ENCODE measurements at places on chromosomes 1 and 21. TPM values are rescaled to one million over a fixed set of nuclear protein-coding genes. Genes with fewer than 3 reads are reported as not detected.

DNA sequence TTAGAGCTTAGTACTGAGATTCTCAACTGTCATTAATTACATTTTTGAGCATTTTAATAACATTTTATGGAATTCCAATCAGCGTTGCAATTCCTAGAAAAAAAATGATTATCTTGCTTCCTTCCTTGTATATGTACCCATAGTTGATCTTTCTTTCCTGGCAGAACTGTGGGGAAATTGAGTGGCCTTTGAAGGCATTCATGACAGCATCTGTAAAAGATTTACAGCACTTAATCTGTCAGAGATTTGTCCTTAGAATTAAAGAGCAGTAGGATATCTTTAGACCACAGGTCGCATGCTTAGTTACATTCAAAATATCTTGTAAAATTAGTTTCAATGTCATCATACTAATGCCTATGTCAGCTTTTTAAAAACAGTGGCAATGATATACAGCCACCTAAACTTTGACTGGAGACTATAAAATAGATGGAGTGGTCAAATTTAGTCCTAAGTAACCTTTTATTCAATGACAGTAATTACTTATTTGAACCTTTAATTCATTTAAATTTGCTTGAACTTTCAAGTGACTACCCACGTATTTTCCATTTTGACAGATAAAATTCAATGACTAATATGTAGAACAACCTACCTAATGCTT is 692.0 kb downstream of the NCAM2 start:
- no peak overlapping the region for H3K4me3 ChIP-seq
- DNase-seq, result no peak
- H3K27me3 ChIP-seq, result no peaks in the 10 kb centered on the region
- H3K36me3 ChIP-seq, result no peaks in the 10 kb centered on the region

DNA sequence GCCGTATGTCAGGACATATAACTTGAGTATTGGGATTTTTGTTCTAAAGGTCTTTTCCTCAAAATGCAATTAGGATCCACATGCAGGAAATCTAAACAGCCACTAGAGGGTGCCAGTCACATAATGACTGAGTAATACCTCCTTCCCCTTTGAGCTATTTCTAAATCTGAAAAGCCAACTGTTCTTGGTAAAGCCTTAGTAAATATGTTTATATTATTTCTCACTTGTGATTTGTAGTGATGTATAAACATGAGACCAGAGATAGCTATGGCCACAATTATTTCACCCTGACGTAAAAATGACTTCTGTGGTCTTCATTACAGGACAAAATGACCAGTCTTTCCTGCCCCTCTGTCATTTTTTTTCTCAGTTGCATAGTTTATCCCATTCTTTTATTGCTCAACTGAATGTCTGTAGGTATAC is 41.0 kb upstream of the DR1 start:
- no peaks in the 10 kb centered on the region for H3K36me3 ChIP-seq
- H3K27me3 ChIP-seq, result peaks cover 2% of the 10 kb centered on the region
- peaks cover 7% of the 10 kb centered on the region for H3K4me1 ChIP-seq
- no peak overlapping the region for H3K4me3 ChIP-seq
- peak; percentile 60 for DNase-seq

DNA sequence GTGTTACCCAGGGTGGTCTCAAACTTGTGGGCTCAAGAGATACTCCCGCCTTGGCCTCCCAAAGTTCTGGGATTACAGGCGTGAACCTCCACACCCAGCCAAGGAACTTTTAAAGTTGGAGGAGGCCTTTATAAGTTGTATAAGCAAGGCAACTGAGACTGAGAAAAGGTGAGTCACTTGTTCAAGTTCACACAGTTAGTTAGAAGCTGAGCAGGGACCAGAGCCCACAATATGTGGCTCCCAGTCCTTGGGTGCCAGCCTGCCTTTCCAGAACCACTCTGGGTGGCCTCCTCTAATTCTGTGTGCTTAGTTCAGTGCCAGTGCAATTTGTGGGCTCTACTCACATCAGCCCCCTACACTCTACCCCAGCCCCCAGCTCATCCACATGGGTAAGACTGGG is 3.7 kb downstream of the RAB25 start:
- H3K27ac ChIP-seq, result no peak overlapping the region
- peaks cover 14% of the 10 kb centered on the region for H3K4me1 ChIP-seq
- H3K27me3 ChIP-seq, result no peaks in the 10 kb centered on the region
- no peak overlapping the region for H3K4me3 ChIP-seq
- DNase-seq, result no peak
- H3K36me3 ChIP-seq, result no peaks in the 10 kb centered on the region

DNA sequence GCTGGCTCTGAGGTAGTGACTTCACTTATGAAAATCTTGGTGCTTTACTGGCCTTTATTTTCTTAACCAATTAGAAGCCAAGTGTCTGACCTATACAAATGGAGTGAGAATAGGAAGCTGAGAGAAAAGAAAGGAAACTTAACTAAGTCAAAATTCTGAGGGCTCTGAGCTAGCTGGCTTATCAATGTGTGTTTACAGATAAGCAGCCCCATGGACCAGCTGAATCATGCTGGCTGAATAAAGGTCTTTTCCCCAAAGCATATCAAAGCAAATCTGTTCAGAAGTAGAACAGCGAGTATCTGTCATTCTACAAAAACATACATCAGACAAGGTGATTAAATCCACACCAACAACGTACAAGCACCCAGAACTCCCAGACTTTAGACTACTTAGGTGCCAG is 117.2 kb downstream of the BRINP2 start:
- no peaks in the 10 kb centered on the region for H3K4me1 ChIP-seq
- H3K4me3 ChIP-seq, result no peak overlapping the region
- DNase-seq, result no peak
- H3K27ac ChIP-seq, result no peak overlapping the region
- H3K36me3 ChIP-seq, result no peaks in the 10 kb centered on the region
- no peaks in the 10 kb centered on the region for H3K27me3 ChIP-seq

- DNase-seq, result no peak
- H3K27ac ChIP-seq, result no peak overlapping the region
- H3K4me1 ChIP-seq, result no peaks in the 10 kb centered on the region
- no peaks in the 10 kb centered on the region for H3K36me3 ChIP-seq
These were observed 408.0 kb downstream of the LRRIQ3 start for GRCh38 chr1:73789965-73790364.

DNA sequence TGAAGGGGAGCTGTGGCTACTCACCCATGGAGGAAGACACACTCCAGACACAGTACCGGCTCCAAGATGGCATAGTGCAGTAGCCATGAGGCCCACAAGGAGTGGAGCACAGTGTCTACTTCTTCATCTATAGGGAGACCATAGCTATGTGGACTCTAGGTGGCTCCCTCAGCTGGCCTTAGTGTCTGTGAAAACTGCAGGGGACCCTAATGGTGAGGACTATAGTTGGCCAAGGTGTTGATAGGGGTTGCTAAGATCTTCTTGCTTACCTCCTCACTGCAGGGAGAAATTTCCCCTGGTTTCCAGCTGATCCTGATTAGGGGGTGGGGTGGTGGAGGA is 58.9 kb downstream of the DIPK1A start:
- H3K27me3 ChIP-seq, result no peaks in the 10 kb centered on the region
- peaks cover 20% of the 10 kb centered on the region for H3K36me3 ChIP-seq
- no peak overlapping the region for H3K4me3 ChIP-seq
- peaks cover 5% of the 10 kb centered on the region for H3K4me1 ChIP-seq
- DNase-seq, result no peak

ATP5PO gene
- total RNA-seq, result 186 TPM

DNA sequence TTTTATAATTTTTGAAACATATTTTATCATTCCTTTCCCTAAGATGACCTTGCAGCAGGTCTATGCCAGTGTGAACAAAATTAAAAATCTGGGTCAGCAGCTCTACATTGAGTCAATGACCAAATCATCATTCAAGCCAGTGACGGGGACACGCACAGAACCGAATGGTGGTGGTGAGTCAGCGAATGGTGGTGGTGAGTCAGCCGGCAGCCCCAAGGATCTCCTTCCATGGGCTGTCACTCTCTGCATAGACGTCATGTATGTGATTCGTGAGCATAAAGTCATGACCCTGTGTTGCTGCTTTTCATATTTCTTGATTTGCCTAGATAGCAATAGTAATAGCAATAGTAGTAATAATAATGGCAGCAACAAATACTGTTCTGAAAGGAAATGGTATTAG is 26.3 kb downstream of the PER3 start:
- H3K4me3 ChIP-seq, result no peak overlapping the region
- H3K27me3 ChIP-seq, result no peaks in the 10 kb centered on the region
- H3K36me3 ChIP-seq, result peaks cover 34% of the 10 kb centered on the region
- H3K4me1 ChIP-seq, result peaks cover 11% of the 10 kb centered on the region

DNA sequence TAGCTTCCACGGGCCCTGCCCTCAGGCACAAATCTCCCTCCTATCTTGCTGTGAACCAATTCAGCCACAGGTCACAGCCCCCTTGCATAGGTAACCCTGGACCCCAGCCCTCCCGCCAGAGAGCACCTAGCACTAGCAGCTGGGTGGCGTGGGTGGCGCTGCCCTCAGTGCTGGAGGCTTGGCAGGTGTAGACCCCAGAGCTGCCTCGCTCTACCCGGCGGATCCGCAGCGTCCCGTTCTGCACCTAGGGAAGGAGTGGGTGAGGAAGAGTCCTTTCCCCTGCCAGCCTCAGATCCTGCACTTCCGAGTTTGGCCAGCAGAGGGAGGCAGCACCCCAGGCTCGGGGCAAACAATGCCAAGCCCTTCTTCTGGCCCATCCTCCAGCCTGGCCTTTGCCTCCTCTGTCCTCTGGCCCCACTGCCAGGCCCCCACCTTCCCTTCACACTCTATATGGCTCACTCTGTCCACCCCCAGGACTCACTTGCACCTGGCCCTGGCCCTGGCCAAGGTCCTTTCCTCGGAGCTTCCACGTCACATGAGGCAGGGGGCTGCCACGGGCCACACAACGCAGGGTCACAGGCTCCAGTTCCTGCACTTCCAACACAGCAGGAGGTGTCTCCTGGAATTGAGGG is 9.0 kb downstream of the IGSF9 start:
- DNase-seq, result no peak
- peaks cover 7% of the 10 kb centered on the region for H3K4me1 ChIP-seq
- H3K27ac ChIP-seq, result no peak overlapping the region

C4BPA gene
- total RNA-seq, result not detected

GRCh38 chr1:161763522-161764098 is 2.5 kb upstream of the ATF6 start:
- peaks cover 26% of the 10 kb centered on the region for H3K4me1 ChIP-seq
- no peaks in the 10 kb centered on the region for H3K36me3 ChIP-seq
- H3K27ac ChIP-seq, result peak overlapping the region; percentile 44
- no peak for DNase-seq

- no peaks in the 10 kb centered on the region for H3K27me3 ChIP-seq
- no peak overlapping the region for H3K27ac ChIP-seq
- H3K36me3 ChIP-seq, result no peaks in the 10 kb centered on the region
- H3K4me1 ChIP-seq, result no peaks in the 10 kb centered on the region
- H3K4me3 ChIP-seq, result no peak overlapping the region
These were observed 793.7 kb upstream of the ADGRL2 start for GRCh38 chr1:81007024-81007423.

DNA sequence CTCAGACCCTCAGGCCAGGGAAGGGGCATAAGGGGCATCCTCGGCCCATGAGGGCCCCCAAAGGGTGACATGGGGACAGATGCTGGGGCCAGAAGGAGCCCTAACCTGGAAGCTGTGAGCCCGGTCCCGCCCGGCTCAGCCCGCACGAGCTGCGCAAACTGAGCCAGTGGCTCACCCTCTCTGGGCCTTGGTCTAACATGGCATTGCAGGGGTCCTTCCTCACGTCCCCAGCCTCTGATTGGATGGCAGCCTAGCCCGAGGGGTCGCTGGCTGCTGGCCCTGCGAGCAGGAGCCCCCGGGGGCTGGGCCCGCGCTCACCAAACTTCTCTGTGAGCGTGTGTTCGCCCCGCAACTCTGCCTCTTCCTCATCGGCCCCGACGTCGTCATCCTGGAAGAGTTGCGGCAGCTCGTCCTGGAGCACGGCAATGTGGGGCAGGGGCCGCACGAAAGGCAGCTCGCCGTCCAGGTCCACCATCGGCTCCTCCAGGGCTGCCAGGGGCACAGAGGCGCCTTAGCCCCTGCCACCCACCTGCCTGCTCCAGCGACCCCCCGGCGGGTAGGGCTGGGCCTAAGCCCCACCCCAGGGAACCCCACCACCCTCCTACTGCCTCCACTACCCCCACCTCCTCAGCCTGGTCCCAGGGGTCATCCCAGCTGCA is 54.4 kb downstream of the ARHGEF16 start:
- DNase-seq, result no peak
- H3K4me1 ChIP-seq, result peaks cover 9% of the 10 kb centered on the region
- peaks cover 1% of the 10 kb centered on the region for H3K27me3 ChIP-seq
- H3K36me3 ChIP-seq, result peaks cover 5% of the 10 kb centered on the region

GRCh38 chr1:203454986-203455471 is 20.6 kb upstream of the PRELP start:
- no peak overlapping the region for H3K27ac ChIP-seq
- peaks cover 33% of the 10 kb centered on the region for H3K27me3 ChIP-seq
- H3K4me3 ChIP-seq, result no peak overlapping the region
- DNase-seq, result no peak
- peaks cover 8% of the 10 kb centered on the region for H3K4me1 ChIP-seq

DNA sequence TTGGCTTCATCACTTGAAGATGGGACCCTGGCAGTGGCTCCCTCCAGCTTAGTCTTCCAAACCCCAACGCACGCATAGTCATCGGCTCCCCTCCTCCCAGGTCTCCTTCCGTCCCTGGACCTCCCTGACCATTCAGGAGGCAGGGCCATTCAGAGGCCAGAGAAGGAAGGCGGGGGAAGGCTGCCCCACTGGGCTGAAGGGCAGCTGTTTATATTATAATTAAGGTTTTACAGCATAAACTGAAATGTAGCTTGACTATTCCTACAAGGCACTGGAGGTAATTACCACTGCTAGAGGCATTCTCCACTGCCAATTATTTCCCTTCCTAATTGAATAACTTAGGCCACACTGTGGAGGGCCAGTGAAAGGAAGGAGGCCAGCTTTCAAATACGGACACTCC is 170.6 kb upstream of the PROX1 start:
- H3K27ac ChIP-seq, result no peak overlapping the region
- DNase-seq, result no peak
- no peaks in the 10 kb centered on the region for H3K36me3 ChIP-seq
- H3K27me3 ChIP-seq, result peaks cover 2% of the 10 kb centered on the region
- no peak overlapping the region for H3K4me3 ChIP-seq

DNA sequence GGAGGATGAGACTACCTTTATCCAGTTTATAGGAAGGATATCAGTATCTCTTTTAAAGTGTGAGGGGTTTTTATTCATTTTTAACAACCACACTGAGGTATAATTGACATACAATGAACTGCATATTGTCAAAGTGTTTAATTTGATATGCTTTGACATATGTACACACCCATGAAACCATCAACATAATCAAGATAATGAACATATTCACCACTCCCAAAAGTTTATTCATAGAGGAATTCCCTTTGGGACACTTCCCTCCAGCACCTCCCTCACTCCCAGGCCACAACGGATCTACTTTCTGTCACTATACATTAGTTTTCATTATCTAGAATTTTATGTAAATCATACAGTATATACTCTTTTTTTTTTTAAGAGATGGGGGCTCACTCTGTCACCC is 63.4 kb upstream of the MCOLN3 start:
- H3K4me1 ChIP-seq, result peaks cover 2% of the 10 kb centered on the region
- H3K27me3 ChIP-seq, result no peaks in the 10 kb centered on the region
- H3K27ac ChIP-seq, result no peak overlapping the region

Data from HFFc6 (cell line).